ENCODE measurements at places on chromosomes 11 and 22.

DNA sequence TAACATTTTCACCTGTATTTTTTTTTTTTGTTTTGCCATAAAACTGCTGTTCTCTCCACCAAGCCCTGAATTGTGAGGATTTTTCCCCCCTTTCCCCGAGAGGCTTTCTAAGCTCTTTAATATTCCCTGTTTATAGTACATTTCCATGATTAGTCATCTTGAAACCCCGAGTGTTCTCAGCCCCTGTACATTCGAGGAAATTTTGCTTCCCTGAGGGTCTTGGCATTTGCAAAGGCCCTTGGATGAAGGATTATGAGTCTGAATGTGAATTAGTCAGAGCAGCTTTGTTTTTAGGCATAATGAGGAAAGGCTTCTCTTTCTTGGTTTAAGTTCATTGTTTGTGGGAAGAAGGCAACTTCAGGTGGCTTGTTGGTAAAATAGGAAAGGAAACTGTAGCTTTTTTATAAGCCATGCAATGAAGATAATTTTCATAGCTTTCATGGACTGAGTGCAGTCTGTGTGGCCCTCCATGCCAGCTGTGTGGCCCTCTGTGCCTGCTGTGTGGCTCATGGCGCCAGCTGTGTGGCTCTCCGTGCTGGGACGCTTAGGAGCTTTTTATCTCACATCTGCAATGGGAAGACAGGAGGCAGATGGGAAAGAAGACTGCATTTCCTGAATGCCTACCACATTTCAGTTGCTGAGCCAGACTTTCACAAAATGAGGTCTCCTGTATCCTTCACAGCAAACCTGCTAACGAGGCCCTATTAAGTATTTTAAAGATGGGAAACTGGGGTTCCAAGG lies 129.0 kb downstream of the TEAD1 start:
- no peak for DNase-seq

GRCh38 chr11:460331-461199 lies 10.5 kb downstream of the PTDSS2 start:
- no peak for DNase-seq

GRCh38 chr22:50481440-50482106 lies at the start of gene ADM2:
ADM2 (plus strand) TSS chr22:50481543; CDS start chr22:50481848, 305 bp downstream.
- no peak for DNase-seq

DNA sequence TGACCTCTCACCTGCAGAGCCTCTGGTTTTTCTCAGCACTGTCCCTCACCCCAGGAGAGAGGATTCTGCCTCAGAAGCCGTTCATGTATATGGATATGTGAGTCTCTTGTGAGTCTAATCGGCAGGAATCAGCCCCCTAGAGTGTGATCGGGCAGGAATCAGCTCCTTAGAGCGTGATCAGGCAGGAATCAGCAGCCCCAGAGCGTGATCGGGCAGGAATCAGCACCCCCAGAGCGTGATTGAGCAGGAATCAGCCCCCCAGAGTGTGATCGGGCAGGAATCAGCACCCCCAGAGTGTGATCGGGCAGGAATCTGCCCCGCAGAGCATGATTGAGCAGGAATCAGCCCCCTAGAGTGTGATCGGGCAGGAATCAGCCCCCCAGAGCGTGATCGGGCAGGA lies 80.0 kb upstream of the EIF3D start:
- DNase-seq = no peak

DNA sequence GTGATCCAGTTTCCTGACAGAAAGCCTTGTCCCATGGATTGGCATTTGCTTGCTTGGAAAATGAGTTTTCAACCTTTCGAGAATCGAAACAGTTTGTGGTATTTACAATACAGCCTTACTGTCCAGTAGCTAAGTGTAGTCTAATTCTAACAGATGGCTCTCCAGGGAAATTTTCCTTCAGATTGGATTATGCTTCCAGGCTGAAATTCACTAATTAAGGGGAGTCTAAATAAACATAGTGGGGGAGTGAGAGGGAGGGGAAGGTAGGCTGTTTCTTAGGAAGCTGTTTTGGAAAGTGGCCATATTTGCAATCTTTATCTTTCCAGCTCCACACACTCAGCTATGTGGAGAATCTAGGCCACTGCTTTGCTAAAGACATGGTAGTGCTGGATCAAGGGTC lies 81.3 kb downstream of the SYT9 start:
- no peak for DNase-seq

DNA sequence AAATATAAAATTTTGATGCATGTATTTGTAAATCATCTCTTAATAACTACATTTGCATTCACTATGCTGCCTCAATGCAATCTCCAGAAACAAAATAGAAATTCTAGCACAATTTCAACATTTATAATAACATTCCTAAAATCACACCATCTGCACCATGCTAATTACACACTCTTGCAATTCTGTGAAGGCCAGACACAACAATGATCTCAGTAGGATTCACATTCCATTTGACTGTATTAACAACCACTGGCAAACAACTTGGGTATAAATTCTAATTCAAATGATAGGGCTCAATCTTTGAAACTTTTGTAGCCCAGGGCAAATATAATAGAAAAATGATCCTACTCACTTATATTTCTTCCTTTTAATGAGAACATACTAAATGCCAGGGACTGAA lies 25.9 kb downstream of the RAB6A start:
- DNase-seq = no peak

GRCh38 chr11:33257897-33258630 lies 883 bp downstream of the HIPK3 start:
- peak; percentile 25 for DNase-seq

GRCh38 chr11:124740277-124740882 lies 638 bp downstream of the NRGN start:
- DNase-seq = no peak

DNA sequence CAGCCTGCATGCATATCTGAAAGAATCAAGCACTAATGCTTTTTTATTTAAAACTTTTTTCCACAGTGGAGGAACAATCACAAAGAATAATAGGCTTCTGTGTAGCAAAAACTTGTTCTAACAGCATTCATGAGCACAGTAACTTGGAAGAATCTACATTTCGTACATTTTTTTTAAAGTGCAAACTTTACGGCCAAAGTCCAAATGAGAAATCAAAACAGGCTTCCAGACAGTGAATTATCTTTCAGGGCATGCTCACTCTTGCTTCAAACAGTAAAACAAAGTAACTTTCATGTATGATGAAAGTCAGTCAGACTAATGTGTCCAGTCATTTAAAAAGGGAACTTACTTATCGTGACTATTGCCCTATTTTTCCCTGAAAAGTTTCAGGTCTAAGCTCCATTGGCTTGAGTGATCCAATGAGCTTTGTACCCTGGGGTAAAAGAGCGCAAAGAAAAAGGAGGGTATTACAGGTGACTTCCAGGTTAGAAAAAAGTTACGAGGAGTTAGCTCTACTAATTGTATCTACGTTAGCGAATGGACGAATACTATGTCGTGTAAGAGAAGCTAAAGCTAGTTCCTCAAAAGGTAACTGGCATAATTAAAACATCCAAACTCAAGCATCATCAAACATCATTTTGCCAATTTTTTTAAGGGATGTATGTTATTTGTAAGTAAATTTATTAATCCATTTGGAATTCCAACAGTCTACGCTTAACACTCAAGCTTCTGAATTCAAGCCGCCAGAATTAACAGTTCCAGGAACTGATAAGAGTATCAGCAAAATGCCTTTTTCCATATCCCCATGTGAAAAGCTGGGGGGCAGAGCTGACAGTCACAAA lies 1.7 kb downstream of the PICALM start:
- no peak for DNase-seq

DNA sequence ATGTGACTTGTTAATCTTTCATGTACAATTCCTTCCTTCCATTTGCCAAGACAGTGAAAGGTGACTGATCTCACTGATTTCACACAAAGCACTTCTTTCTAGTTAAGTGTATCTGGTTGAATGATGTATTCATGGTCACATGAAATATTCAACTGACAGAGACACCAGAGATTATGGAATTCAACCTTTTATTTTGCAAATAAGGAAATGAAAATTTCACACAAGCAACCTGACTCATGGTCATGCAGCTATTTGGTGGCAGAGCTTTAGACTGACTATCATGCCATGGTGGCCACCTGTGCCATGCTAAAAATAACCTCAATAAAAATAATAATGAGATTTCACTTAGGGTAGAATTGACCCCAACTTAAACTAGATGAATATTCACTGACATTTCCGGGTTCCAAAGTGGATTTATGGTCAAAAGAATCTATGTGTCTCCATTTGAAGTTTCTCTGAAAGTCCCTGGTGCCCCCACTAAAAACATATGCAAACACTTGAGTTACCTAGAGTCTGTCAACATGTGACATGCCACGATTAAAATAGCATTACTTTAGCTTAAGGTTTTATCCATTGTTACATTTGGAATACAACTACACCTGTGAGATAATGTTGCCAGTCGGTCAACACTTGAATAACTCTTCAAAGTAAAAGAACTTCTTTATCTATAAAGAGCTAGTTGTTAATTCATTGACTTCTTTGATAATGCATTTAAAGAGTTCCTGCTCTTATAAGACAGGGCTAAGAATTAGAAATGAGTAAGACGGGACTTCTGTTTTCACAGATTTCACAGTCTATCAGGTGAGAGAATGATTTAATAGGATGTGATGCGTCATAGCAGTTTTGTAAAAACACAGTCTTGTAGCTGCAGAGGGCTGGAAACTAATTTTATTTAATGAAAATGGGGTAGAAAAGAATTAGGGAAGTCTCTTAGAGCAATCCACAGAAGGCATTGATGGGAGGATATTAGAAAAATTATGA lies 94.6 kb upstream of the OR9G4 start:
- no peak for DNase-seq

- no peak for DNase-seq
These were observed 29.1 kb upstream of the RELT start for GRCh38 chr11:73347067-73347466.

- DNase-seq = no peak
These were observed 388.8 kb upstream of the B3GAT1 start for GRCh38 chr11:134800826-134801225.

DNA sequence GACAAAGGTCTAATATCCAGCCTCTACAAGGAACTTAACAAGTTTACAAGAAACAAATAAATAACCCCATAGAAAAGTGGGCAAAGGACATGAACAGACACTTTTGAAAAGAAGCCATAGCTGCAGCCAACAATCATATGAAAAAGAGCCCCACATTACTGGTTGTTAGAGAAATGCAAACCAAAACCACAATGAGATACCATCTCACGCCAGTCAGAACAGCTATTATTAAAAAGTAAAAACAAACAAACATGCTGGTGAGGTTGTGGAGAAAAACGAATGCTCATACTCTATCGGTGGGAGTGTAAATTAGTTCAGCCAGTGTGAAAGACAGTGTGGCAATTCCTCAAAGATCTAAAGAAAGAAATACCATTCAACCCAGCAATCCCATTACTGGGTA lies 5.6 kb upstream of the SLC22A25 start:
- no peak for DNase-seq

- DNase-seq = no peak
These were observed 208.4 kb downstream of the MAML2 start for GRCh38 chr11:96134602-96135001.

GRCh38 chr11:6229911-6230310 lies 4.5 kb downstream of the FHIP1B start:
- DNase-seq = no peak

- no peak for DNase-seq
These were observed 846.6 kb upstream of the ANO3 start for GRCh38 chr11:25485315-25485714.

DNA sequence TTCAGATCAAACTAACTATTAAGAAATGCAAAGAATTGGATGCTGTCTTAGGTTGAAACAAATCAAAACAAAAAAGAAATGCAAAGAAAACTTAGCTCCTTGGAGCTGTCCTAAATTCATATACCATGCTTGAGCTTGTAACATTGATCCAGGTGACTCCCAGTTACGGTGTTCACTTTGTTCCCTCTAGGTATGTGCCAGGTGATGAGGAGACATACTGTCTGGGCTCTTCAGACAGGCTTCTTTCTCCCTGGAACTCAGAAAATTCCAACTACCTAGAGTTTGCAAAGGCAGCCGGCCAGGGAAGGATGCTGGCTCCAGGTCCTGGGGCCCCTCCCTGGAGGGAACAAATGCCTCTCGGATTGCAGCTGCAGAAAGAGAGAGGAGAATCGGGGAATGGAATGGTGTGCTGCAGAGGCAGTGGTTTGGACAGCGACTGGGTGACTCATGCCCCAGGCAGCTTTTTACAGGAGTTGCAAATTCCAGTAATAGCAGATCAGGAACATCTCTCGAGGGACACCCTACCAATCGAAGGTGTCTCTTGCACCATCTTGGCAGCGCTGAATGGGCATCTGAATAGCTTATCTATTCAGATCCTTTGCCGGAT lies 12.3 kb upstream of the ASPHD2 start:
- DNase-seq = no peak

- no peak for DNase-seq
These were observed 112.2 kb downstream of the MTNR1B start for GRCh38 chr11:93081694-93082093.

DNA sequence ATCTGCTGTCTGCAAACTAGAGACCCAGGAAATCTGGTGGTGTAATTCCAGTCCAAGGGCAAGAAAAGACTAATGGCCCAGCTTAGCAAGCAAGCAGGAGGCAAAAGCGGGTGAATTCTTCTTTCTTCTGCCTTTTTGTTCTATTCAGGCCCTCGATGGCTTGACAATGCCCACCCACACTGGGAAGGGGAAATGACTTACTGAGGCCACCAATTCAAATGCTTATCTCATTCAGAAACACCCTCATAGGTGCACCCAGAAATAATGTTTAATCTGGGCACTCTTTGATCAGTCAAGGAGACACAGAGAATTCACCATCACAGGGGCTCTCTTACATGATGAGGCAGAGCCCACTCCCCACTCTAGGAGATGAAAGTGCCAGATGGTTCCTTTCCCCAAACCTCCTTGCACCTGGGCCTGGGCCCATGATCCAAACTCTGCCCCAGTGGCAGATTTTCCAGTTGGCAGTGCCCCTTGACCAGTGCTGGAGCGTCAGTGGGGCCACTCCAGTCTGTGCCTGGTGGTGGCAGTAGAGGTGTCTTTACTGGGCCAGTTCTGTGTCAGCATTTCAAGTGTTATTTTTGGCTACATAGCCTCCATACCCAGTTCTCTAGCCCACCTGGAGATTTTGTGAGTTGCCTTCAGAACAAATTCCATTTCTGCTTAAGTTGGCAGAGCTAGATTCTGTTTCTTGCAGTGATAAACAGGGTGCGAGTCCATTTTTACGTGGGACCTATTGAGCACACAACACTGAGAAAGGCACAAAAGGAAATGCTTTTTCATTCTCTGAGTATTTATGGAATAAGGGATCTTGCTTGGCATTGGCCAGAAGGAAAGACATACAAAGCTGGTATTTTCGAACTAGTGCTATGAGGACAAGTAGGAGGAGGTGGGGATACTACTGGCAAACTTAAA lies 7.5 kb downstream of the ELMOD1 start:
- no peak for DNase-seq

DNA sequence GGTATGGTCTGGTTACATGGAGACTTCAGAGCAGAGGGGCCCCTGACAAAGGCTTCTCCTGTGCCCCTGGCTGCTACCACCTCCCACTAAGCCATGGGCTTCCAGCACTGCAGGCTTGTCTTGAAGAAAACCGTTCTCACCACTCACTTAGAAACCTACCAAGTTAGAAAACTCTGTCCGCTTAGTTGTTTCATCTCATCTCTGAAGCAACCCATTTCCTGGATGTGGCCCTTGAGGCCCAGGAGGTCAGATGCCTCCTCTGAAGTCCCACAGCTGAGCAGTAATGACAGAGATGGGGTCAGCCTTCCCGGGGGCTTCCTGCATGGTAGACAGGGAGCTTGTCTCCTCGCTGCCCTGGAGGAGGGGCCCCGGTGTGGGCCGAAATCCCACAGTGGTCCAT lies 12.9 kb downstream of the CSF2RB start:
- DNase-seq = no peak

- no peak for DNase-seq
These were observed 4.2 kb upstream of the OR52J3 start for GRCh38 chr11:5042091-5042490.
